ENCODE measurements at places on chromosomes 11 and 22.

- no peak for DNase-seq
Observed at GRCh38 chr11:116993599-116993998, 104.6 kb downstream of the SIK3 start.

GRCh38 chr11:111018566-111018965, 227.0 kb upstream of the POU2AF2 start:
- DNase-seq: no peak

GRCh38 chr22:31715147-31715778, 34.7 kb downstream of the PRR14L start:
- DNase-seq: no peak

GRCh38 chr22:42313204-42313603, 42.8 kb upstream of the TCF20 start:
- DNase-seq: no peak

- no peak for DNase-seq
Observed at GRCh38 chr11:44659641-44660040, 67.1 kb upstream of the TSPAN18 start.

DNA sequence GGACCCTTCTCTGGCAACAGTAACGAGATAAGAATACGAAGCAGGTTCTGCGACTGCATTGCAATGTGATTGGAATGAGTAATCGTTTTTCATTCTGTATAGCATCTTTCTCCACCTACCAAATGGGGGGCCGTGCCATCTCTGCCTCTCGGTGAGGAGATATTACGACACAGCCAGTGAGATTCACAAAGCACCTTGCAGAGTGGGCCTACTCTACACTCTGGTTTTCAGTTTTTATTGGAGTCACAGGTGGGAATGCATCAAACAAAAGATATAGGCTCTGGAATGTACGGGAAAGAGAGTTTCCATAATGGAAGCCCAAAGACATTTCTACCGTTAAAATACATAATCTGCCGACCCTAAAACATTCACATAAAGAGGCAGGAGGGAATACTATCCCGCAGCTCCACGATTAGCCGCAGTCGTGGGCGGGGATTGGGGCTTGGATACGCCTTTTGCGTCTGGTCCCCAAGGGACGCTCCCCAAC, 423 bp upstream of the RTN3 start:
- DNase-seq: no peak

GRCh38 chr11:111260811-111261210, 15.3 kb downstream of the POU2AF2 start:
- no peak for DNase-seq

DNA sequence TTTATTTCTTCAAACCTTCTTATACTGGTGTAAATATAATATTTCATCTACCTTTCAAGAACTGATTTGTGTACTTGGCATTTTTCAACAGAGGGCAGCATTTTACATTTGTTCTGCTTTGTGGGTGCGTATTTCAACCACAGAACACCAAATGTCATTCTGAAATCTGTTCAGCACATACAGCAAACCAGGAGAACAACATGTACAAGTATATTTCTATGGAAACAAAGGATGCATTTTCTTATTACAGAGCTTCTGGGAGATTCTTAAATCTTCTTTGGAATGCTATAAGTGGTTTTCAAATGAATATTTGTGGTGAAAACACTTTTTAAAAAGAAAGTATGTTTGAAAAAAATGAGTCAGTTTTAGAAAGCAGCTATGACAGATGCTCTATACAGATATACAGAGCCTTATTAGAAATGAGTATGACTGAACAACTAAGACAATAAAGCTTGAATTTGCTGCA, 946.0 kb downstream of the FAM181B start:
- no peak for DNase-seq

DNA sequence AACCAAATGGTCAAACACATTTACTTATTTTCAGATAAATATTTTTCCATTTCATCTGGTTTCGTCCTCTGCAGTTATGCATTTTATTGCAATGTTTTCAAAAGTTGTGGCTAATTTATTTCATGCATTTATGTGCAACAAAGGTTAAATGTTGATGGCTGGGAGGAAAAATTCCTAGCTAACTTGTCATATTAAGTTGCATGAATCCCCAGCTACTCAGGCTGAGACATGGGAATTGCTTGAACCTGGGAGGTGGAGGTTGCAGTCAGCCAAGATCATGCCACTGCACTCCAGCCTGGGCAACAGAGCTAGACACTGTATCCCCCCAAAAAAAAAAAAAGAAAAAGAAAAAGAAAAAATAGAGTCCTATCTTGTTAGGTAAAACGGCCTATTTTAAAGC, 1862.4 kb upstream of the RAG2 start:
- DNase-seq: no peak

DNA sequence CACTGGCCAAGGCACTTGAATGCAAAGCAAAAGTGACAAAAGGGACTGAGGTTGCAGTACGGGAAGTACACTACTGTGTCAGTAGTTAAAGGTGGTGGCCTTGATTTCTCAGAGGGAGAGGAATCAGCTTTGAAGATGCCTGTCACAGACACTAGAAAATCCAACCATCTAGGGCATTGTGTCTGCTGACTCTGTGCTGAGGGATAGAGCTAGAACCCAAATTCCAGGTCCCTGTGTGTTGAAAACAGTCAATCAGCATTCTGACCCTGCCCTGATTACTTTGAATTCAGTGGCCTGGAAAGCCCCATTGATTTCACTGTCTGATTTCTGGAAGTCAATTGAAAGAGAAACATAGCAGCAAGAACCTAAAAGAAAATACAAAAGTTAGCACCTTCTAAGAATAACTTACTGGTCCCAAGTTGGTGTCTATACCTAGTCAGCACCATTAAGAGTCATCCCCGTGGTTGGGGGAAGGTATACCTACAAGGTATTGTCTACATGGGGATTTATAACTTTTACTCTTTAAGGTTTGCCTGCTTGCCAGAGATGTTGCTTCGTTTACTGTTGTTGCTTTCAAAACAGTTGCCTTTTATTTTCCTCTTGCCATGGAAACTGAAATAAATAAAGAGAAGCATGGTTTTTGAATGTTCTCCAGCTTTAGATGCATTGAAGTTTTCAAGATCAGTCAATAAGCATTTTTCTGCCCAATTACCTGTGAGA, 97.3 kb downstream of the PDHX start:
- no peak for DNase-seq

GRCh38 chr11:74577181-74577580, 15.2 kb upstream of the POLD3 start:
- no peak for DNase-seq

DNA sequence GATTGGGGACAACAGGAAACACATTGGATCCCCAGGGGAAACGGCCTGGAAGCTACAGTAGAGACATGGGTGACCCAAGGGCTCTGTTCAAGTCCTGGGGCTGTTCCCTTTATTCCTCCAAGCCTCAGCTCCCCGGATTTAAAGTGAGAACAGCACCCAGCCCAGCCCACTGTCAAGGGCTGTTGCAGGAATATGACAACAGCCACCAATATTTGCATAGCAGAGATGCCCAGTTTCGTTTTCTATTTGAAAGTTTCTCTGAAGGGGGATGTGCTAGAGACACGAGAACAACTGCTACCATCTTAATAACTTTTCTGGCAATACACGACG, 81.1 kb upstream of the WNT7B start:
- no peak for DNase-seq

GRCh38 chr11:113960702-113961330, 14.1 kb upstream of the HTR3A start:
- DNase-seq: no peak

- DNase-seq: no peak
Observed at GRCh38 chr11:33689501-33689900, 11.1 kb downstream of the C11orf91 start.

DNA sequence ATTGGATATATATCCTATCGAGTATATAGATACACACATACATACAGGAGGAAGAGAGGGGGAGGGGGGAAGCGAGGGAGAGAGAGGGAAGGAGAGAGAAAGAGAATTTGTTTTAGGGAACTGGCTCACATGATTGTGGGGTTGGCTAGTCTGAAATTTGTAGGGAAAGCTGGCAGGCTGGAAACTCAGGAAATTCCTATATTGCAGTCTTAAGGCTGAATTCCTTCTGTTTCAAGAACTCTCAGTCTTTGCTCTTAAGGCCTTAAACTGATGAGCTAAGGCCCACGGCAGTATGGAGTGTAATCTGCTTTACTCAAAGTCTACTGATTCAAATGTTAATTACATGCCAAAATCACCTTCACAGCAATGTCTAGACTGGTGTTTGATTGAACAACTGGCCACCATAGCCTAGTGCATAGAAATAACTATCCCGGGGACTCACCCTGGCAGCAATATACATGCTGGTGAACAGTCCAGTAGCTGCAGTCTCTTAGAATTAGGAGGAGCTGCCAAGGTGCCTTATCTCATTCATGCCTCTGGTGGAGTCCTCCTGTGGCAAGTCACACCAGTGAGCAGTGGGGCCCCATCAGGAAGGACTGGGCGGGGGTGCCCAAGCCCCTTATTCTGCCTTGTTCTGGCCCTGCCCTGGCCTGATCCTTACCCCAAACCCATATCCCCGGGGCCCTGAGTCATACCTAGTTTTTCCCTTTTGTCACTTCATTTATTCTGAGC, 59.7 kb upstream of the AMPD3 start:
- no peak for DNase-seq
